ENCODE measurements at places on chromosomes 12 and 14.

DNA sequence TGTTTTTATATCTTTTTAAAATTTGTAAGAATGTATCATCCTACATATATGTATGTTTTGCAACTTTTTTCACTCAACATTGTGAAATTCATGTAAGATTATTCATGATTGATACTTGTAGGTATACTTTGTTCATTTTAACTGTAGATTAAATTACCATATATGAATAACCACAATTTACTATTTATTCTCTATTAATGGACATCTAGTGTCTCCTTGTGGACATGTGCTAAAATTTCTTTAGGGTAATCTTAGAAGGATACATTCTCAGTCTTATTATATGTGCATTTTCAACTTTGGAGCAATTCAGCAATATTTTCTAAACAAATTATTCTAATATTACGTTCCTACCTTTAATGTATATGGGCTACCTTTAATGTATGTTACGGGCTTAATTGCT is 192.4 kb downstream of the FUT8 start:
- DNase-seq, result no peak

- no peak for DNase-seq
Measured at GRCh38 chr14:53875324-53875897, 81.2 kb downstream of the BMP4 start.

GRCh38 chr12:121579190-121579791 is 1.5 kb downstream of the KDM2B start:
- no peak for DNase-seq

DNA sequence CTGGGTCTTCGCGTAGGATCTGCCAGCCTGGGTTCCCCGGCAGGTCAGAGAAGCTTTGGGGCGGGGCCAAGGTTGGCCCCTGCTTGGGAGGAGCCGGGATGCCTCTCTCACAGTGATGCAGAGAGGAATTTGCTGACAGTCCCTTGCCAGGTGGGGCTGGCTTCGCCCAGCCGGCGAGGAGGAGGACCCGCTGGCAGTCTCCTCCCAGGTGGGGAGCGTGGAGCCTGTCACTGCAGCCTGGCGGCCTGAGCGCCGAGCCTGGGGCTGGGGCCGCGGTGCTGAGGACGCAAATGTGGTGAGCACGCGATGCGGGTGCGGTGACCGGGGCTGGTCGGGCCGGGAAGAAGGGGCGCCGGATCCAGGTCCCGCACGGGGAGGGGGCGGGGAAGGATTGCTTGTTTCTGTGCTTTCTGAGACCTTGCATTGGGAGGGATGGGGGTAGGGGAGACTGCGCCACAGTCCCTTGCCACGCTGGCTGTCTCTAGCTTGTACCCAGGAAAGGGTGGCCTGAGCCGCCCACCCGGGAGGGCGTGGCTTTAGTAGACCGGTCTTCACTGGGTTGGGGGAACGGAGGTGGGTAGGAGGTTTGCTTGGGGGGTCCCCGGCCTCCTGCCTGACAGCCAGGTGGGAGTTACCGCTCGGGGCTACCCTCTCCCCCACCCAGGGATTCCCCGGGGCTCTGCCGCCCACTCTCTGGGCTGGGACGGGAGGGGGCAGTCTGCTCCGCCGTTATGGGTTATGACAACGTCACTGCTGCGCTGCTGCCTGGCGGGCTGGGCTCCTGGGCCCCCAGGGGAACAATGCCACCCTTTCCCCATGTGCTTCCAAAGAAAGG is at the start of gene TMEM63C:
TSS of gene TMEM63C (plus strand) at position 196 of the 835 bp plus-strand sequence. CDS start 37,016 bp downstream, outside the sequence.
- no peak for DNase-seq

- DNase-seq, result no peak
Measured at GRCh38 chr14:75559451-75560222, 18.8 kb upstream of the FLVCR2 start.

DNA sequence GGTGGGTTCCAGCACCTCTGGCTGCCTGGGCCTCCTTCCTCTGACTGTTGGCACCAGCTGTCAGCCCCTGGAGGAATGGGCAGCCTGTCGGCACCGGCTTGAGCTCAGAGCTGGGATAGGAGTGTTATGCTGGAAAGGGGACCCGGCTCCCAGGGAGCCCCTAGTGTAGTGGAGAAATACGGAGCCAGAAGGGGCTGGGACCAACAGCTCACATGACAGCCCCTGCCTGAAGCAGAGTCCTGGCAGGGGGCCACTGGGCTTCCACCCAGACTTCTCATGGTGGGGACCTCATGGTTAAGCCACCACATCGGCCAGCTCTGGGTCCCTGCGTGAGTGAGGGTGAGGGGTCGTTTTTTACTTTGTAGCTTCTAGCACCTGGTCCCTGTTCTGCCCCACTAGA is 174.5 kb downstream of the TSPAN9 start:
- no peak for DNase-seq

- no peak for DNase-seq
Measured at GRCh38 chr12:66902020-66902419, 223.1 kb upstream of the GRIP1 start.

Data from pulmonary artery endothelial cell (primary cell).